ENCODE measurements at places on chromosomes 3 and 15.

- no peak for DNase-seq
Measured at GRCh38 chr3:43968465-43968864, 273.2 kb upstream of the TOPAZ1 start.

DNA sequence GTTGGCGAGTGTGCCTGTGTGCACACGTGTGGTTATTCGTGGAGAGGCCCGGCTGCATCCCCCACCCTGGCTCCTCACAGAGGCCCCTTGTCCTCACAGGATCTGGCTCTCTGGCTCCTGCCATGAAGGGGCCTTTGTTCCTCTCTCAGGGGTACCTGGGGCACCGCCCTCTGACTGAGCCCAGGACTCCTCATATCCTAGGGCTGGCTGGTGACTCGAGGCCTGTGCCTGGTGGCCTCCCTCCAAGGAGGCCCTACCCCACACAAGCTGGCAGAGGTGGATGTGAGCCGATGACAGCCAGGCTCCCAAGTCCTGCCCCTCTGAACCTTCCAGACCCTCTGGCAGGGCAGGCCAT lies 10.0 kb downstream of the PRKCD start:
- DNase-seq, result no peak

DNA sequence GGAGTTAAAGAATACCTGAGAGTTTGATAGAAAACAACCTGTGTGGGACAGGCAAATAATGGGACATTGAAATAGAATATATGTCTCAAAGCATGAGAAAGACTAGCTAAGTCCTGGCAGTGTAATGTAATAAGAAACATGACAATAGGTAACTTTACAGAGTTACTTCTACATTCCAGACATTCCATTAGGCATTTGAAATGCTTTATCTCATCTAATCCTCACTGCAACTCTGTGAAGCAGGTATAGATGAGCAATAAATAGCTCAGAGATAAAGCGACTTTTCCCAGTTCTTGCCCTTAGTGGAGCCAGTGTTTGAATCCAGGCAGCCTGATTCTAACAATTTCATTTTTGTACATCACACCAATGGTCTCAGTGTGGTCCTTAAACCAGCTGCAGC lies 76.8 kb downstream of the CPNE4 start:
- DNase-seq, result no peak

- DNase-seq, result no peak
Measured at GRCh38 chr15:86481720-86482119, 402.0 kb downstream of the AGBL1 start.

DNA sequence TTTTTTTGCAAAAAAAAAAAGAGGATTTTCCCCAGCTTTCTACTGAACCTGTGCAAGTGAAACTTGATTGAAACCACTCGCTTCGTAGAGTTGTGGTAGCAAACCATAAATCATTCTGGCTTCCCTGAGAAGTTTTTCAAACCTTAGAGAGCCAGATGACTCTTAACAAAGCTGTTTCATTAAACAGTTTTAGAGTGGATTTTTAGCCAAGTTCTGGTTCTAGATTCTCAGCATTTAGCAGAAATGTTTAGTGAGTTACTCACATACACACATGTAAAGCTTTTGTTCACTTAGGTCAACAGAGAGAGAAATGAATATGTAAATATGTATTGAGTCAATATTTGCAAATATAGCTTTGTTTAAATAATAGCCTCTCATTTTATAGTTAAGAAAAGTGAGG lies 18.1 kb upstream of the CCR9 start:
- no peak for DNase-seq

GRCh38 chr3:64559588-64559987 lies 128.2 kb downstream of the ADAMTS9 start:
- no peak for DNase-seq

- DNase-seq, result no peak
Measured at GRCh38 chr15:42282344-42282743, 9.1 kb upstream of the TMEM87A start.

DNA sequence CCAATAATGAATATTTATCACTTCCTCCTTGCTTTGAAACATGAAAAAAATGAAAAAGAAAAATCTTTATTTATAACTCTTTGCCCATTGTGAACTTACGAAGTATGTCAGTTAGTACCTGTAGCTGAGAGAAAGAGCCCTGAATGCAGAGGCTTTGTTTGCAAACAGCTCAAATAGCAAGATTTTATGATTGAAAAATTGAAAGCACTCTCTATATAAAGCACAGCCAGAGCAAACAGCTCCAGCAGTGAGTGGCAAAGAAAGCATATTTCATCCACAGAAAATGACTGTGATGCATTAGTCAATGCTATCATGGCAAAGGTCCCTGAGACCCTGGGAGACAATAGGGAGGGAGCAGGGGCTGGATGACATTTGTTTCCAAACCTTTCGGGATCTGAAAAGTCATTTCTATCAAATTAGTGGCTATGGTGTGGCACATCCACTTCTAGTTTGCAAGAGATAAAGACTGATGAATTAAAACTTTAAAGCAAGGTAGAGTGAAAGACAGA lies 576.1 kb downstream of the OTOL1 start:
- no peak for DNase-seq

DNA sequence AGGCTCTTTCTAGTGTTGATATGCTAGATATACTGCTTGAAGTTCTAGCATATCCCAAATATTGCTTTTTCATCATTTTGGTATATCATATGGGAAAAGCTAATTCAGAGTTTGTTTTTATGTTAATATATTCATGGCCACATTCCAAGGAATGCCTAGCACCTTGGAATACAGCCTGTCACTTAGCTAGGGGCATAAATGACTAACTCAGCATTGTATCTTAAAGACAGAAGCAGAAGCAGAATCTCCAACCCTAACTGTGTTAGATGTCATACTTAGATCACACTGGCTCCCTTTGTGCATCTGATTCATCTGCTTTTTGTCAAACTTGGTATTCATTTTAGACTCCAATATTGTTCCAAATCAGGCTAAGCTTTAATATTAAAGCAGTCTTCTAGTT lies 130.8 kb upstream of the TSPAN3 start:
- no peak for DNase-seq
